Neural crest cell (in vitro differentiated cells): ENCODE measurements at places on chromosomes 11 and 22.

DNA sequence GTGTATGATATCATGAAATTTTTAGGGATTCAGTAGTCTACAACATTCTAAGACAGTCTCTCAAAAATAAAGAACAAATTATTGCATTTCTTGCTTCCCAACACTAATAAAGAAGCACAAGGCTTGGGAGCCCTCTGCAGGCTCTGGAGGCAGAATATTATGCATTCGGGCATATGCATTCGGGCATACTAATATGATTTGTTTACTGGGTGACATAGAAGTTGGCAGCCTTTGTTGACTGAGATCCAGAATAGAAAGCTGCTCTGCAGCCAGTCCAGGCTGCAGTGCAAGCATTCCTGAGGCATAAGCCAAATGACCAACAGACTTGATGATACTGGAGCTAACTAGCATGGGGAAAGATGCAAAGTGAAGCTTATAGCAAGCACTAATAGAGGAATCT lies 945.5 kb downstream of the OPCML start:
- no peak for DNase-seq

GRCh38 chr22:44068422-44069191 lies 44.5 kb downstream of the PARVB start:
- no peak for DNase-seq

- DNase-seq, result no peak
Measured at GRCh38 chr22:47066616-47066905, 304.1 kb downstream of the TBC1D22A start.

GRCh38 chr11:120331301-120331996 lies 4.8 kb upstream of the ARHGEF12 start:
- DNase-seq, result no peak
